ENCODE measurements at places on chromosomes 1 and 21.

DNA sequence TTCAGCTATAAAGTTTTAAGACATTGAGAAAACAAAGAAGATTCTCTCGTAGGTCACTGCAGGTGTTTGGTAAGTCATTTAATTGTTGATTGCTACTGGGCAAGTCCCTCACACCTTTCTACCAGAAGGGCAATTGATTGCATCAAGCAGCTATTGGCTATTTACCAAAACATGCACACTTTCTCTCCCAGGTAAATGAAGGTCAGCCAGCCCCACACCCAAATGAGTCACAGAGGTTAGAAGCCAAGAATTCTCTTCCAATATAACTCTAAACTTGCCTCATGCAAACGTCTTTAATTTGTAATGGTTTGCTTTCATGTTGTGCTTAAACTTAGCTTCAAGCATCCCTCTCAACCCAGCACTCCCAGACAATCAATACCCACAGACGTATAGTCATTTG is 475.3 kb upstream of the ADGRL2 start:
- no peak for DNase-seq

- DNase-seq: peak; percentile 75
Measured at GRCh38 chr1:48916130-48917069, 139.7 kb upstream of the BEND5 start.

- no peak for DNase-seq
Measured at GRCh38 chr1:20665726-20666125, 4.6 kb upstream of the DDOST start.

GRCh38 chr1:72567521-72567920 is 285.2 kb upstream of the NEGR1 start:
- DNase-seq: no peak

- peak; percentile 77 for DNase-seq
Measured at GRCh38 chr1:155226910-155227260, 18.4 kb downstream of the MTX1 start.

DNA sequence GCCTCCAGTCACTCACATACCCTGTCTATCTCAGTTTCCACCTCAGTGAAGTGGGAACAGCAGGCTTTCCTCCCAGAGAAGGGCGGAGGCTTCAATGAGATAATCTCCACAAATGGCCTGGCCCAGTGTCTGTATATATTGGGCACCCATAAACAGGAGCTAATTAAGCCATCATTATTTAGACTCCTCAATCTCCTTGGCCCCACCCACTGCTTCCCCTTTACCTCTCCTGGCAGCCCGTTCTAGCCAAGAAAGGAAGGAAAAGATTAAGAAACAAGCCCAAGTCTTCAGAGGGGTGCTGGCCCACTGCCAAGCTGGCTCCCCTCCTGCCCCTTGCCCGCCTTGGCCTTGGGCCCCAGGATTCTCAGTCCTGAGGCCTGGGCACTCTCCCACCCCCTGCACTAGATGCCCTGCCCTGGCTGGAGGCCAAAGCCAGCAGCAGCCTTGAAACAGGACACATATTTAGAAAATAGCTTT is 15.9 kb upstream of the EPB41 start:
- DNase-seq: no peak

DNA sequence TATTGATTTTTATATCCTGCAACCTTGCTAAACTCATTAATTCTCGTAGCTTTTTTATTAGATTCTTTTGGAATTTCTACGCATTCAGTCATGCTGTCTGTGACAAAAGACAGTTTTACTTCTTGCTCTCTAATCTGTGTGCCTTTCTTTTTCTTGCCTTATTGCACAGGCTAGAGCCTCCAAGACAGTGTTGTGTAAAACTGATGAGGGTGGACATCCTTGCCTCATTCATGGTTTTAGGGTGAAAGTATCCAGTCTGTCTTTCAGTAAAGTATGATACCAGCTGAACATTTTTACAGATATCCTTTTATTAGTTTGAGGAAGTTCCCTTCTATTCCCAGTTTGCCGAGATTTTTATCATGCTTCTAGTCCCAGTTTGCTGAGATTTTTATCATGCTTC is 133.8 kb downstream of the HS2ST1 start:
- DNase-seq: no peak

DNA sequence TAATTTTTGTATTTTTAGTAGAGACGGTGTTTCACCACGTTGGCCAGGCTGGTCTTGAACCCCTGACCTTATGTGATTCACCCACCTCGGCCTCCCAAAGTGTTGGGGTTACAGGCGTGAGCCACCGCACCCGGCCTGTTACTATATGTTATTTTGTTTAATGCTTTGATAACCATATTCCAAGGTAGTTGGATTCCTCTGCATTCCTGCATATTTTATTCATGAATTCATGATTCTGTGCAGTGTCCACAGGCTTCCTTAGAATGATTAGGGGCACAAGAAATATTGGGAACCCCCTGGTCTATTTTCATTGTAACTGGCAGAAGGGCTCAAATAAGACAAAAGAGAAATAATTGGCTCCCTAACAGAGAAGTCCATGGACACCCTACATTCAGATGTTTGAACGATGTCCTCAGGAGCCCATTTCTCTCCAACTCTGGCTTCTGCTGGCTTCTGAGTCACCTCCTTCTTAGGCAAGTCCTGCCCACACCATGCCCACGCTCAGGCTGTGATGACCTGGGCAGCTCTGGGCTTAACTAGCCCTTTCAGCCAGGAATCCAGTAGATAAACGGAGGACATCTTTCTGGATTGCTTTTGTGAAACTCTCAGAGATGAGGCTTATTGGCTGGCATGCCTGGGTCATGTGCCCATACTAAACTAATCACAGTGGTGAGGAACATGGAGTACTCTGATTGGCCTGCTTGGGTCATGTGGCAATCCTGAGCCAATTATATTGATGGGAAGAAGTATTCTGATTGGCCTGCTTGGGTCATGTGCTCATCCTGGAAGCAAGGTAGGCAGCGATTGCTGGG is 32.6 kb downstream of the TNFRSF8 start:
- DNase-seq: no peak

GRCh38 chr21:41378849-41379248 is 17.0 kb downstream of the MX2 start:
- DNase-seq: no peak

- no peak for DNase-seq
Measured at GRCh38 chr1:17097787-17098186, 21.5 kb downstream of the PADI2 start.

GRCh38 chr1:15944308-15945010 is 31.4 kb downstream of the ZBTB17 start:
- no peak for DNase-seq
